ENCODE measurements at places on chromosomes 7 and 10.

DNA sequence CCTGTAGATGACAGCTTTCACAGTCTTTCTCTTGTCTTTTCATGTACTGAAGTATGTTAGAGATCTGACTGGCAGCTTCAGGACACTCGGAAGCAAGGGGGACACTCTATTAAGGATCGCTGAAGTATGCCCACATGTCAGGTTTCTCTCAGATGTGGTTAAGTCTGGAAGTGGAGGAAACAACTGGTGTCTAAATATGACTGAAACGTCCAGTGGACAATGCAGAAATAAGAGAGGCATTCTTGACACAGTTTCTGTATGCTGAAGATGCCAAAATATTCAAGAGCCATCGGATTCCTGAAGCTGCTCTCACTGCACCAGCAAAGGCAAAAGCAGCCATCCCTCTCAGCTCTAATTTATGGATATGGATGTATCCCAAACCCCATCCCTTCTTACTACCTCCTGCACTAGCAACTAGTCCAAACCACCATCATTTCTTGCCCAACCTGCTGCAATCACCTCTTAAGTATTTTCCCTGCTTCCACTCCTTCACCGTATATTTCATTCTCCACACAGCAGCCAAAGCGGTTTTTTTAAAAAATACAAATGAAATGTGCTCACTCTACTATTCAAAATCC is 113.4 kb downstream of the REEP3 start:
- no peak for DNase-seq

GRCh38 chr7:120402079-120402767 is 129.2 kb downstream of the KCND2 start:
- DNase-seq = no peak

DNA sequence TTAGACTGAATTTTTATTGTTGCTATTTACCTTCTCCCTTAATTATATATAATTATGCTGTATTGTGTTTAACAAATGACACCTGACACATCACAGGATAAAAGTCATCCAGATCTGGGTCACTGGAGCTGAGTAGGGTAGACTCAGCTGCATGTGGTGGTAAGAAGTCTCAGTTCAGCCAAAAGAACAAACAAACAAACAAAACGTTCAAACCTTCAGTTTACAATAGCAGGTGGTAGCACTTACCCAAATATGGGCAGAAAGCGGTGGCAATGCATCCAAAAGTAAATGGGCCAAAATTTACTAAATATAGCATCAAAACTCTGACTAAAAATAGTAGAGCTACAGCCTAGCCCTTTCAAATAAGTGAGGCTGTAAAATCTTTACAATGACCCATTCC is 42.2 kb downstream of the ZWINT start:
- no peak for DNase-seq

GRCh38 chr10:26430641-26431163 is 7.4 kb upstream of the APBB1IP start:
- DNase-seq = peak; percentile 97

DNA sequence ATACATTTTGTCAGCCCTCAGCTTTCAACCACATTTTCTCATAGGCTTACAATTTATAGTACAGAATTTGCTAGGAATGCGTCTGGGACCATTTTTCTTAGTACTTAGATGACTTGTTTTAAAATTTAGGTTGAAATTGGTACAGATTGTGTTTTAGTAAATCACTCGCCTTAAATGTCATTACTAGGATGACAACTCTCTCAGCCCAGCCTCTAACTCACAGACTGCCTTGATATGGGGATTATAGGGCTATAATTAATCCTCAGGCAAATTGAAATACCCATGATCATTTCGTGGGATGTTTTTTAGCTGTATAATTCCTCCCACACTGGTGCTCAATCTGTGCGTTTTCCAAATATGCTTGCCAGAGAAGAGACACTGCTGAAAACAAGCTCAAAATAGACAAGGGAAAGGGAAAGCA is 299.7 kb upstream of the AKR1E2 start:
- no peak for DNase-seq

DNA sequence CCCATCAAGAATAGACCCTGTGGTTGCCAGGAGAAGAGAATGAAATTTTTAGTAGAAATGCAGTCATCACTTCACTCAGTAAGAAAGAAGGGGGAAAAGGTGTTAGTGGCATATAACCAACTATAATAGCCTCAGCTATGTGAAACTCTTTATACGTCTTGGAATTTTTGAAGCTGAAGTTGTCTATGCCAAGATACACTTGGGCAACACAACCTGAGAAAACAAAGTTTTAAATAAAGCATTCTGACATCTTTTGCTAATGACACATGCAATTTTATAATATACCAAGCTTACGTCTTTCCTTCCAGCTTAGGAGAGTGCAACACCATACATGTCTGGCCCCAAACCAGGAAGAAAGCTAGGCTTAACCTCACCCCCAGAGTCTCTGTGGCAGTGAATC is 40.8 kb upstream of the ZNF438 start:
- DNase-seq = no peak

DNA sequence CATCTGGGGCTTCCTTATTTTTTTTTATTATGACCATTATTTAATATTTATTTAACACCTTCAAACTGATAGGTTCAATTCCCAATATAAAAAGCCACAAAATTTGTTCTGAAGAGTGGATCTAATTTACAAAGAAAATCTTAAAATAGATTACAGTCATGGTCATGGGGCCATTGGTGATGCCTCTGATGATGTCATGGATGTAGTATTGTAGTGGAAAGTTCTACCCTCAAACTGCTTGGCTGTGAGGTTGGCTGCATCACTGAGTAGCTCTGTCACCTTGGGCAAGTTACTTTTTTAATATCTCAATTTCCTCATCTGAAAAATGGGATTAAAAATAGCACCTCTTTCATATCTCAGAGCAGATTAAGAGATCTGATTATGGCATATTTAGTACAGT is 128.5 kb downstream of the DKK1 start:
- DNase-seq = no peak

- DNase-seq = no peak
Observed at GRCh38 chr10:75655791-75656451, 224.5 kb downstream of the LRMDA start.

DNA sequence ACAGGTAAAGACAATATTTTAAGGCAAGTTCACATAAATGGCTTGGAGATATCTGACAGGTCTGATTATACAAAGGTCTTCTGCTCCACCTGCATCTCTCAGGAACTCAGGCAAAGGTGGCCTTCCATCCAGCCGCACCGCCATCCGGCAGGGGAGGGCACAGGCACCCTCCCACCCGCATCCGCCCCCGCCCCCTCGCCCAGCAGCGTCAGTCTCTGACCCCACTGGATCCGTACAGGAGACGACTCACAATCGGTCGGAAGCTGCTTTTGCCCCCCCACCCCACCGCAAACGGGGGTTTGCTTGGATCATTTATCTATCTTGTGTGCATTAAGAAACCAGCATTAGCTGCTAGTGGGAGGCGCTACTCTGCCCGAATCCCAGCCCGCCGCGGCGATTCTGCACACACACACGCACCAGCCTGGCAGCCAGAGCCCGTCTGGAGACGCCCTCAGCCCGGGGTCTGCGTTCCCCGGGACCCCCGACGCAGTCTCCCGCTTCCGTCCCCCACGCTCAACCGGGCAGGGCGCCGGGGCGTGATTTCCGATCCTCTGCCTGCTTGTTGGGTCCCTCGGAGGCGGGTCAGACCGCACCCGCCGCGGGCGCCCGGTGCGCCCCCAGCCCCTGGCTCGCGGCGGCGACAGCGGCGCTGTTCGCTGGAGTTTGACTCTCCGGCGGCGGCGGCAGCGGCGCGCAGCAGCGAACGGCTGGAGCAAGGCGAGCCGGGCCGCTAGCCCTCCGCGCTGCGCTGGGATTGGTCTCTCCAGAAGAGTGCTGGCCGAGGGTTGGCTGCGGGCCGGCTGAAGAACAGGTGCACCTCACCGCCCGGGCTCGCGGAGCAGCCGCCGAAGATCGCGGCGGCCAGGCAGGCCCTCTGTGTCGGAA is 820 bp upstream of the NRG3 start:
- DNase-seq = no peak

DNA sequence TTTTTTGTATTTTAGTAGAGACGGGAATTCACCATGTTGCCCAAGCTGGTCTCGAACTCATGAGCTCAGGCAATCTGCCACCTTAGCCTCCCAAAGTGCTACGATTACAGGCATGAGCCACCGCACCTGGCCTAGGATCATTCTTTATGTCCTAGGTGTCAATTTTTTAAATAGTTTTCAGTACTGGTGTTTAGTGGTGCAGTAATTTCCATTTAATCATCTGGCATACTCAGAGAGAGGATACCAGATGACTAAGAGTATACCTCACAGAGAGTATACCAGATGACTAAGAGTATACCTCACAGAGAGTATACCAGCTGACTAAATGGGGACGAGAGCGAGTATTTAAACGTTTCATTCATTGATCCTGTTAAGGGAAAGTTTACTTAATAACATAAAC is 37.3 kb upstream of the TMEM248 start:
- no peak for DNase-seq

DNA sequence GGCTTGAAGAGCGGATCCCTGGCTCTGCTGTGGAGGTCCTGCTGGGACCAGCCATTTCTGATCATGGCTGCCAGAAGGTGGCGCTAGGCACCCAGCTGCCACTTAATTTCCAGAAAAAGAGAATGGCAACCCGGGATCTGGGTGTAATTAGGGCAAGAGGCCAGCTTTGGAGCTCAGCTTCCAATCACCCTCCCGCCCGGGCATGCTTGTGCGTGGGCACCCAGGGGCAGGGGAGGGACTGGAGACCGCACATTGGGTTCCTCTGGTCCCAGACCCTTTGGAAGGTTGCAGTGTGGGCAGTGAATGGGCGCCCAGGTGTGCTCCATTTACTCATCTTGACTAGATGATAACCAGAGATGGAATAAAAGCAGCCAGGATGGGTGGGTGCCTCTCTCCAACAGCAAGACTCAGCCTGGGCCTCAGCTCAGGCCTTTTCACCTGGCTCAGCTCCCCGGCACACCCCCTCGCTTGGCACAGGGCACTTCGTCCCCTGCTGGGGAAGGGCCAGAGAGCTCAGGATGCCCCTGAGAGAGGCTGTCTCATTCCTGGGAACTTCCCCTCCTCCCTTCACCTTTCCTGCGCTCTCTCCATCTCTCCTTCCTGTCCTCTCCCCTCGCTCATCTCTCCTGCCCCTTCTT is 14.7 kb downstream of the FAM241B start:
- DNase-seq = peak; percentile 3
